ENCODE measurements at places on chromosomes 1 and 21.

- DNase-seq: no peak
Measured at GRCh38 chr1:18336801-18337200, 143.9 kb upstream of the KLHDC7A start.

GRCh38 chr1:41003640-41004220 lies 17.8 kb downstream of the SLFNL1 start:
- DNase-seq: no peak

DNA sequence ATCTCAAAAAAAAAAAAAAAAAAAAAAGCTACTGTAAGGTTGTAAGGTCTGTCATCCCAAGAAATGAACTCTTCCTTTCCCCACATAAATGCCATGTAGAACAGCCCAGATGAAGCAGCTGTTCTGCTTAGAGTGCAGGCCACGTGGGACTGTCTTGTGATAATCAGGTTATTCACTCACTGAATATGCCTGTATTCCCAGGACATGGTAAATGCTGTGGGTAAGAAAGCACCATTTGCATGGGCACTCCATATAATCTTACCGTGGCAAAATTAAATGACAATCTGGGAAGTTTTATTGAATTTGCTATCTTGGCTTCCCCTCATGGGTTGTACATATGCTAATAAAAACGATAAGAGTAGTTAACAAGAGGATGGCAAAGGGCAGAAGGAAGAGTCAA lies 13.8 kb downstream of the RGS5 start:
- DNase-seq: no peak

DNA sequence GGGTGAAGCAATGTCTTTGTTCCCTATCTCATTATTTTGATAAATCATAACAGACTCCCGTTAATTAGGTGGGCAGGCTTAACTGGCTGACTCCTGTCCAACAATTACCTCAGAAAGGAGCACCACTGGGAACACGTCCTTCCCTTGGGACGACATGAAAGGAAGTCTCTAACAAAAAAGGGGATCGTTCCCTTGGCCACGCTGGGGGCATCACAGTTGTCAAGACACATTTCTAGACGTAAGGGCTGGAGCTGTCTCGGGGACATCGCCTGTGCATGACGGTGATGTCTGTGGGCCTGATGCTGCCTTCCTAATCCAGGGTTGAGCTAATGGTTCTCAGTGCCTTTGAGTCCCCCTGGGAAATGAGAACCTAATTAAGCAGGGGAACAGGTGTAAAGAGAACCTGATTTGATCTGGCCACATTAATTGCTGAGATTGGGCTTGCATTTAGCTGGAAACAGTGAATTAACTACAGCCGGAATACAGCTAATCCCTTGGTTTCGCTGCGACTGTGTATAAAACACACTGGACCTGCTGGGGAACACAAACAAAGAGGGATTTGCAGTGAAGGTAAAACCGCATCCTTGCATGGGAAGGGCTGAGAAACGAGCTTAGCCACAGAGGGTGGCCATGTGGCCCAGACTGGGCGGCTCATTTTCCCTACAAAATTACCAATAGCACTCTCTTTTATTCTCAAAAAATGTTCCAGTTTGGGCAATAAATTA lies 111.8 kb downstream of the MRPS6 start:
- DNase-seq: no peak

GRCh38 chr1:224542783-224543440 lies 73.2 kb upstream of the CNIH3 start:
- DNase-seq: no peak

DNA sequence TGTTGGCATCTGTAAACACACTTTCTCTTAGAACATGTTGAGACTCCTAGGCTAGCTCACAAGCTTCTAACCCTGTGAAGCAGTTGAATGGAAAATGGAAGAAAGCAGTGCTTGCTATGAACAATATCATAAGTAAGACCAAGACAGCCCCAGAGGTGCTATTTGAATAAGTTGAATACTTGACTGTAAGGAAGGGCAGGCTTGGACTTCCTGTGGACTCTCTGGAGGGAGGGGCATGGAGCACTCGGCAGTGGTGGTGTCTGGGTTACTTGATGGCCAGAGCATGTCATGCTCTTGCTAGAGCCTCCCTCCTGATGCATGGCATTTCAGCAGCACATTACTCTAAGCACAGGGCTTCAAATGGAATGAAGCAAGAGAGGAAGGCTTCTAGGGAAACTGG lies 60.0 kb downstream of the MRPS6 start:
- no peak for DNase-seq
